ENCODE measurements at places on chromosomes 7 and 10.

DNA sequence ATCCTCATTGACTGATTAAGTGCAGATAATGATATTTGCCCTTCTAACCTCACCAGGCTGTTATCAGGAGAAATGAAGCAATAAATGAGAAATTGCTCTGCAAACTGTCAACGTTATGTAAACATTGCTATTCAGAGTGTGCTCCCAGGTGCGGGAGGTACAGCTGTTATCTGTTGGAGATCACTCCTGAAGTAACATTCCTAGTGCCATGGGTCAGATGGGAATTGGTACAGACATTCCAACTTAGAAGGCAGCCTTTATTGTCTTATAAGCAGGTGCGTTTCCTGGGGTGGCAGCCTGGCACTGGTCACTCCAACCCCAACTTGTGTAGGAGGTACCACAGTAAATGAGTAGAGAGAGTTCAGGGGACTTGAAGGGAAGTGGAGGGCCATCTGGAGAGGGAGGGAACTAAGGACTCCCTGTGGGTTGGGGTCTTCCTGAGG is 36.8 kb downstream of the HK1 start:
- H3K4me1 ChIP-seq: peaks cover 8% of the 10 kb centered on the region
- H3K27ac ChIP-seq: no peak overlapping the region
- no peak overlapping the region for H3K4me3 ChIP-seq
- DNase-seq: no peak

DNA sequence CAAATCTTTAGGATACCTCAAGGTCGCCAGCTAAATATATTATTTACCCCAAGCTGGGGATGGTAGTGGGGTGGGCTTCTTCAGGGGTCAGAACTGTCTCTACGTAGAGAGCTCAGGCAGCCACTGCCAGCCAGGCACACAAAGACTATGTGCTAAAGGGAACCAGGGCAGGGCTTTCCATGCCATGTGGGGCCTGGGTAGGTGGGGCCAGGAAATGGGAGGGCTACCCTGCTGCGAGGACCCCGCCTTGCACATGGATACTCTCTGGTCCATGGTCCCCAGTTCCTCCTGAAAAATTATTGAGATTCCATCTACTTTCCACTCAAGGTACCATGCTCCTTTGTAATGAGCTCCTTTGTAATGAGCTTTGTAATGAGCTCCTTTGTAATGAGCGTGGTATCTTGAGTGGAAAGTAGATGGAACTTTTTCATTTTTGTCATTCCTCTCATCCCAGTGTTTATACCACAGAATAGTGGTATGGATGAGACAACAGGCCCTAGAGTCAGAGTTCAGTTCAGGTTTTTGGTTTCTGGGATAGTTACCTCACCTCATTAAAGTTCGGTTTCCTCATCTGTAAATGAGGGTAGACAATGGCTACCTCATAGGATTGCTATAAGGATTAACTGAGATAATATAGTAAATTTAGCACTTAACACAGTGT is 5.8 kb downstream of the SYNPO2L start:
- H3K27ac ChIP-seq: no peak overlapping the region
- no peaks in the 10 kb centered on the region for H3K36me3 ChIP-seq
- H3K4me1 ChIP-seq: peaks cover 11% of the 10 kb centered on the region
- no peak for DNase-seq
- no peak overlapping the region for H3K4me3 ChIP-seq
- no peaks in the 10 kb centered on the region for H3K27me3 ChIP-seq

DNA sequence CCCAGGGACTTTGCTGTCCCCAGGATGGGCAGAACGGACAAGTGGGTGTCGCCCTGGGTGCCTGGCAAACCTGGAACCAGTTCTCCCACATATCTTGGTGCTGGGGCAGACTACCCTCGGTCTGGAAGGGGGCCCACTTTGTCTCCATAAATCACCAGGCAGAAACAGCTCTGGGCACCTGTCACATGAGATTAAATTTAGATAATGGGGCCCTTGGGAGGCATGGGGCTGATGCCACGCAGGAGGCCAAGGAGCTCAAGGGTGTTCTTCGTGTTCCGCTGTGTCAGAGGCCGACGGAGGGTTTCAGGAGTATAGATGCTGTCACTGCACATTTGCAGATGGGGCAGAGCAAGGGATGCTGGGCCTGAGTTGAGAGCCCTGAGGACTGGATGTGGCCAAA is 72.7 kb downstream of the TMEM130 start:
- no peaks in the 10 kb centered on the region for H3K36me3 ChIP-seq
- no peaks in the 10 kb centered on the region for H3K27me3 ChIP-seq
- no peak overlapping the region for H3K4me3 ChIP-seq
- H3K4me1 ChIP-seq: peaks cover 7% of the 10 kb centered on the region

- H3K36me3 ChIP-seq: no peaks in the 10 kb centered on the region
- H3K27ac ChIP-seq: no peak overlapping the region
- no peak overlapping the region for H3K4me3 ChIP-seq
- H3K27me3 ChIP-seq: no peaks in the 10 kb centered on the region
- DNase-seq: no peak
Observed at GRCh38 chr7:157964016-157964415, 623.6 kb downstream of the PTPRN2 start.

DNA sequence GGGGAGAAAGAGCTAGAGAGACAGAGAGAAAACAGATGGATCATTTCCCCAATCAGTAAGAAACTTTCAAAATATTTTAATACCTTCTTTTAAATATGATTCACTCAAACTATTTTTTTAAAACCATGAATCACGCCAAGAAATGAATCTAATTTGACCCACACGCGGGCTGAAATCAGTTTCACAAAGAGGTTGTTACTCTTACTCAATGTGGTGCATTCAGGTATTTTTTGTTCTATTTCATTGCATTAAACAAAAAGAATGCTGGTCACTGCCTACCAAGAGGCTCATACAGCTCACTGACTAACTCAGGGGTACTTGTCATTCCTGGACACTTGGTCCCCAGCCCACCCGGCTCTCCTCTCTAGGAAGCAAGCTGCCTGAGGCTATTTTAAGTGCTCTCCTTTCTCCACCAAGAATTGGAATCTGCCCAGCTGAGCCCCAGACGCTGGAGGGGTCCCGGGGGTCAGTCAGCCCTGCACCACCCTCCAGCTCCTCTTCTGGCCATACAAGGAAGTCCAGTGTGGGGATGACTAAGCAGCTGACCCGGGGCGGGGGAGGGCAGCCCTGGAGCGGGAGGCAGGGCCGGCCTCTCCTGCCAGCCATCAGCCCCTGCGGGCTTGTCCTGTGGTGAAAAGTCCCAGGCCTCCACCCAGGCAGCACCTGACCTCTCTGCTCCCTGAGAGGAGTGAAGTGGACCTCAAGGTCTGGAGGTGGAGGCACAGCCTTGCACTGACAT is 21.7 kb upstream of the PFKP start:
- H3K27ac ChIP-seq: peak overlapping the region; percentile 91
- H3K27me3 ChIP-seq: no peaks in the 10 kb centered on the region
- peaks cover 24% of the 10 kb centered on the region for H3K4me1 ChIP-seq
- no peak for DNase-seq
- H3K4me3 ChIP-seq: peak overlapping the region; percentile 59
- no peaks in the 10 kb centered on the region for H3K36me3 ChIP-seq

DNA sequence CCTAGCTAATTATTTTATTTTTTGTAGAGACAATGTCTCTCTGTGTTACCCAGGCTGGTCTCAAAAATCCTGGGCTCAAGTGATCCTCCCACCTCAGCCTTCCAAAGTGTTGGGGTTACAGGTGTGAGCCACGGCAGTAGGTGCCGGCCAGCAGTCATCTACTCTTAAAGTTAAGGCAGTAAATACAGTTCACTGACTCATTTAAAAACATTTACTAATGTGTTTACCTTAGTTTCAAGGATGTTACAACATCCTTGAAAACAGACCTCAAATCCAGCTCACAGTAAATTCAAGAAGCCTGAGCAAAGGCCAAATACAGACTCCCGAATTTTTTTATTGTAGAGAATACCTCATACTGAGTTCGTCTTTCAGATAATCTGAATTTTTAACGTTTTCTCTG is 29.6 kb upstream of the ABCB4 start:
- no peak overlapping the region for H3K27ac ChIP-seq
- H3K27me3 ChIP-seq: no peaks in the 10 kb centered on the region
- no peak for DNase-seq
- no peaks in the 10 kb centered on the region for H3K36me3 ChIP-seq
- no peaks in the 10 kb centered on the region for H3K4me1 ChIP-seq

DNA sequence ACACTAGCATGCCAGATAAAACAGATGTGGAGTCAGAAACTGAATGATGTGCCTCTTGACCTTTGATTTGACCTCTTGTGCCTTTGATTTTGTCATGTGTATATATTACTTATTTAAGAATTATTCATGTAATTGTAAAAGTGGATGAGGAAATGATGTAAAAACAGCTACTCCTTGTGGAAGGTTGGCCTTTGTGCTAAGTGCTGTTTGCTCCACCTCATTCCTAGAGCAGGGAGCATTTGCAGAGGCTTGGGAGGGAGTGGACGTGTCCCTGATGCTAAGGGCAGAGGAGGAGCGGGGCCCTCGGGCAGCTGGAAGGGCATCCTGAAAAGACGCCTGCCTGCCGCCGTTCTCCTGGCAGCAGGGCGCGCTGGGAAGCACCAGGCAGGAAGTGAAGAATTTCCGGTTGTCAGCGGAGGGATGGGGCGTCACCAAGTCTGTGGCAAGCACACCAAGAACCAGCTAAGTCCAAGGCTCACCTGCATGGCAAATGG is 197.6 kb upstream of the ZNF32 start:
- peak overlapping the region; percentile 50 for H3K4me3 ChIP-seq
- peak overlapping the region; percentile 71 for H3K27ac ChIP-seq
- H3K4me1 ChIP-seq: peaks cover 46% of the 10 kb centered on the region
- DNase-seq: no peak
- H3K36me3 ChIP-seq: no peaks in the 10 kb centered on the region

DNA sequence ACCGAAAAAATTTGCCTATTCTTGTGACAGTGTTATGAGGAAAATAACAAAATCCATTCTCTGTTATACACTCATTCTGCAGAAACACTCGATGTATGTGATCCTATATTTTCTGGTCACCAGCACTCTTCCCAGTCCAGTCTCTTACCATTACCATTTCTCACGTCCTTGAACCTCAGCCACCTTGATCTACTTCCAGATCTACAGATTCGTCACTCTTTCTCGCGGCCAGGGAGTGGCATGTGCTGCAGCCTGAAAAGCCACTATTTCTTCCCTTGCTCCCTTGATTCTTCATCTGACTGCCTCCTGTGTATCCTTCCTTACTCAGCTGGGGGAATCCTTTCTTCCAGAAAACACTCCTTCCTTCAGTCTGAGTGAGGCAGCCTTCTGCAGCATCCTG is 14.1 kb upstream of the TAF3 start:
- no peaks in the 10 kb centered on the region for H3K27me3 ChIP-seq
- H3K4me1 ChIP-seq: no peaks in the 10 kb centered on the region
- no peak for DNase-seq
- no peak overlapping the region for H3K27ac ChIP-seq
- H3K36me3 ChIP-seq: peaks cover 37% of the 10 kb centered on the region

DNA sequence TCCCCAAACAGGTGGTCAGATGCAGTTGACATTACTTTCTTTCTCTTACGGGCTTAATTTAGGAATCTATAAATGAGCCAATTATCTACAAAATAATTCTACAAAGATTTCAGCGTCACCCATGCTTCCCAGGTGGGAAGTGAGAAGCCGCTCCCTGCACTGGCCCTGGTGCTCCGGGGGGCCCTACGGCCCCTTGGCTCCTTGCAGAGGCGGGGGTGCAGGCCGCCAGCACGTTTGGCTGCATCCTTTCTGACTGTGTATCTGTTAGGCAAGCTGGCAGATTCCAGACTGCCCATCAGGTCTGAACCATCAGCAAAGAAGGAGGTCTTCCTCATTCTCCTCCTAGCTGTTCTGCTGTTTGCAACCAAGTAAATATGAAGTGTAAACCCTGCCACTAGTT is 16.3 kb downstream of the VWC2 start:
- no peaks in the 10 kb centered on the region for H3K27me3 ChIP-seq
- H3K4me1 ChIP-seq: no peaks in the 10 kb centered on the region
- no peak overlapping the region for H3K27ac ChIP-seq
- no peak overlapping the region for H3K4me3 ChIP-seq
- DNase-seq: no peak

DNA sequence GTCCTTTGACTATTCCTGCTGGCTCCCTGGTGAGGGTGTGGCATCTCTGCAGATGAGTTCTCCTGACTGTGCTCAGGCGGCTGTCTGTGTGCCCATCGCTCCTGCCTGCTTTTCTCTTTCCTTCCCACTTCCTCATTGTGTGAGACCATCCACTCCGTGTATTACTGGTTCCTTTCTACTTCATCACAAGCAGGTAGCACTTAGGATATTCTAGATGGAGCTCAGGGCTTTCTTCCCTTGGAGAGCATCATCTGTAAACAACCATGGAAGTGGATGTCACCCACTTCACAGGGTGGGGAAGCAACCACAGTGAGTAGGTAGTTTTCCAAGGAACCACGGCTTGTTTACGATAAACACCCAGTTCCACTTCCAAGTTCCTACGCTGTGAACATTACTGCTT is 15.7 kb downstream of the DNAJB6 start:
- DNase-seq: no peak
- no peaks in the 10 kb centered on the region for H3K36me3 ChIP-seq
- H3K27me3 ChIP-seq: no peaks in the 10 kb centered on the region
- no peak overlapping the region for H3K27ac ChIP-seq
- peaks cover 68% of the 10 kb centered on the region for H3K4me1 ChIP-seq

- H3K4me3 ChIP-seq: no peak overlapping the region
- H3K36me3 ChIP-seq: no peaks in the 10 kb centered on the region
- DNase-seq: no peak
- H3K27ac ChIP-seq: no peak overlapping the region
- H3K27me3 ChIP-seq: no peaks in the 10 kb centered on the region
- H3K4me1 ChIP-seq: no peaks in the 10 kb centered on the region
Observed at GRCh38 chr7:119996634-119997033, 276.3 kb upstream of the KCND2 start.

GRCh38 chr7:139453673-139454321 is 29.7 kb downstream of the KLRG2 start:
- H3K27ac ChIP-seq: peak overlapping the region; percentile 48
- H3K36me3 ChIP-seq: no peaks in the 10 kb centered on the region
- H3K27me3 ChIP-seq: no peaks in the 10 kb centered on the region
- DNase-seq: no peak
- H3K4me3 ChIP-seq: peak overlapping the region; percentile 68
- peaks cover 11% of the 10 kb centered on the region for H3K4me1 ChIP-seq

- H3K27me3 ChIP-seq: no peaks in the 10 kb centered on the region
- no peak for DNase-seq
- H3K27ac ChIP-seq: no peak overlapping the region
- no peaks in the 10 kb centered on the region for H3K4me1 ChIP-seq
- H3K4me3 ChIP-seq: no peak overlapping the region
Observed at GRCh38 chr7:33420311-33420940, 291.1 kb downstream of the BBS9 start.

DNA sequence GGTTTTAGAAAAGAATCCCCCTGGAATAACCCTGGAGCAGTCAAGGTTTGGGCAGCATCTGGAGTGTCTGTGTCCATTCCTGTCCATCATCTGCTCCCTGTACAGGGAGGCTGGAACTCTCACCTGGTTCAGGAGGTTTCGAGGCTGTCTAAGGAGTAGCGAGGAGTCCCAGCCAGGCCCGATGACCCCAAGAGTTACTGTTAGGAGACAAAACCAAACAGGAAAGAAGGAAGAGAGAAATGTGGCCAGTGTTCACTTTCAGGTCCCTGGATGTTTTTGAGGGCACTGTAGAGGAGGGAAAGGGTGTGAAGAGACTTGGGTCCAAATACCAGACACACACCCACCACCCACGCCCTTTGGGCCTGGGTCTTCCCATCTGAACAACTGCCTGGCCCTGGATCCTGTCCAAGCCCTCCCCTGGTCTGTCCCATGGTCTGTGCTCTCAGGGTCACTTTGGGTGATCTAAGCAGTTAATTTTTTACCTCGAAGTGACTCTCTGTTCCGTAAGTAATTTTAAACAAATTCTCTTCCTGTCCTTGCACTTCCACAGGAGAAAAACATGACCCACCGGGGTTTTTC is 117.1 kb downstream of the ZMIZ1 start:
- no peak for DNase-seq
- H3K27ac ChIP-seq: no peak overlapping the region
- H3K4me3 ChIP-seq: no peak overlapping the region
- peaks cover 30% of the 10 kb centered on the region for H3K4me1 ChIP-seq

Data from thoracic aorta (tissue), 2 donors.